ENCODE measurements at places on chromosomes 16 and 17.

DNA sequence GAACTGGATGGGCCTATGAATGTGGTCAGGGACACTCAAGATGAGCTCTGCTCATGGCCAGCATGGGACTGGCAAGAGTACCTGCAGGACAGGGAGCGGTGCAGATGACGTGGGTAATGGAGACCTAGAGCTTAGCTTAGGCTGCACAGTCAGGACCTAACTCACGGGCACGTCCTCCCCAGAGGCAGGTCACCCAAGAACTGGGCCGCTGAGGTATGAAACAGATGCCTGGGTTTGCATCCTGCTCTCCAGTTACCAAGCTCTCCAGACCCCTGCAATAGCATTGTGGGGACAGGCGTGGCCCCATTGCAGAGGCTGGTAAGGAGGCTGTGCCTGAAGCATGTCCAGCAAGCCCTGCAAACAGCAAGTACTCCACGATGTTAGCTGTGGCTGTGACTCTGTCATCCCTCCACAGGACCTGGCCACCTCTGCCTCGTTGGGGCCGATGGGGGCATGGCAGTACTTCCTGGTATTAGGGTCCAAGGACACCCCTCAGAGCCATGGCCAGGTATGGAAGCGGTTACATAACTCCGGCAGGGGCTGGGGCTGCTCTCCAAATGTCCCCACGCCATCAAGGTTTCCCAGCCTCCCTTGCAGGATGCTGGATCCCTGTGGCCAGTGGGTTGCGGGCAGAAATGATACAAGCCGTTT, 37.5 kb upstream of the RBFOX3 start:
- peak; percentile 40 for DNase-seq

GRCh38 chr17:17205368-17206123, 587 bp downstream of the PLD6 start:
- peak; percentile 51 for DNase-seq

DNA sequence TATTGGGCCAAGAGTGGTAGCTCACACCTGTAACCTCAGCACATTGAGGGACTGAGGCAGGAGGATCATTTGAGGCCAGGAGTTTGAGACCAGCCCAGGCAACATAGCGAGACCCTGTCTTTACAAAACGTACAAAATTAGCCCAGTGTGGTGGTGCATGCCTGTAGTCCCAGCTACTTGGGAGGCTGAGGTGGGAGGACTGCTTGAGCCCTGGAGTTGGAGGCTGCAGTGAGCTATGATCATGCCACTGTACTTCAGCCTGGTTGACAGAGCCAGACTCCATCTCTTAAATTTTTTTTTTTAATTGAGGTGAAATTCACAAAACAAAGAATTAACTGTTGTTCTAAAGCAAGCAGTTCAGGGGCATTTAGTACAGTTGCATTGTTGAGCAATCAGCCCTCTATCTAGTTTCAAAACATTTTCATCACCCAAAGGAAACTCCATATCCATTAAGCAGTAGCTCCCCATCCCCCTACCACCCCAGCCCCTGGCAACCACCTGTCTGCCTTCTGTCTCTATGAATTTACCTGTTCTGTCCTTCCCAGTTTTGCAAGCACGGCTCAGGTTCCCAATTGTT, 15.6 kb downstream of the SNX29 start:
- no peak for DNase-seq

DNA sequence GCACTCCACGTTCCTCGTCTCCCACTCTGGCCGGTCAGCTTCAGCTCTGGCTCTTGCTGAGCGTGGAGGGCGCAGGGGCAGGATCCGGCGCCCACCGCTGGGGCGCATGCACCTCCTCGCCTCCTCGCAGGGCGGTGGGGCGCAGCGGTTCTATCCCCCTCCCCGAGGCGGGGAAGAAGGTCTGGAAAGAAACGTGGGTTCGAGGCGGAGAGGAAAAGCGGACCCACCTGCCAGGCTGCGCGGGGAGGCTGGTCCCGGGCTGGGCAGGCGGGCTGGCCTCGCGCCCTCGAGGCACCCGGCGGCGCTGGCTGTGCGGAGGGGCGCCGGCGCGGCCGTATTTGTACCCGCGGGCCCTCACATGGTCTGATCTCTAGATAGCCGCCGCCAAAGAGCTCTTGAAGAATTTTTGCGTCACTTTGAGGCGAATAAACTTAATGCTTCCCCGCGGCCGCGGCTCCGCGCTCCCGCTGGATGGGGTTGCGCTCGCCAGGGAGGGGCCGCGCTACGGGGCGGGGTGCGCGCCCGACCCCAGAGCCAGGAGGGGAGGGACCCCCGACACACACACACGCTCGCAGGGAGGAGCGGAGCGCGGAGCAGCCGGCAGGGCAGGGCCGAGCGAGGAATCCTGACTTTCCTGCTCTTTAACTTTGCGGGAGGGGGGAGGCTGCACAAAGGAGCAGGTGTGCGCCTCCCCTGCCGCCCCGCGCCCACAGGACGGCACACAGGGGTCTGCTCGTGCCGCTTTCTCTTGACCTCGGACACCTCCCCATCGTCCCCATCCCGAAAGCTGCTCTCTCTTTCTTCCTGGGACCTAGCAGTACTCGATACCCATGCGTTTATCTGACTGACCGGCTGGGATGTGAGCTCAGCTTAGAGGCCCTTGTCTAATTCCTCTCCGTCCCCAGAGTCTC, at the start of gene SLC6A4:
SLC6A4 (minus strand) TSS at position 312 of the 911 bp plus-strand sequence. CDS start 13,739 bp downstream, outside the sequence.
- DNase-seq, result peak; percentile 71

DNA sequence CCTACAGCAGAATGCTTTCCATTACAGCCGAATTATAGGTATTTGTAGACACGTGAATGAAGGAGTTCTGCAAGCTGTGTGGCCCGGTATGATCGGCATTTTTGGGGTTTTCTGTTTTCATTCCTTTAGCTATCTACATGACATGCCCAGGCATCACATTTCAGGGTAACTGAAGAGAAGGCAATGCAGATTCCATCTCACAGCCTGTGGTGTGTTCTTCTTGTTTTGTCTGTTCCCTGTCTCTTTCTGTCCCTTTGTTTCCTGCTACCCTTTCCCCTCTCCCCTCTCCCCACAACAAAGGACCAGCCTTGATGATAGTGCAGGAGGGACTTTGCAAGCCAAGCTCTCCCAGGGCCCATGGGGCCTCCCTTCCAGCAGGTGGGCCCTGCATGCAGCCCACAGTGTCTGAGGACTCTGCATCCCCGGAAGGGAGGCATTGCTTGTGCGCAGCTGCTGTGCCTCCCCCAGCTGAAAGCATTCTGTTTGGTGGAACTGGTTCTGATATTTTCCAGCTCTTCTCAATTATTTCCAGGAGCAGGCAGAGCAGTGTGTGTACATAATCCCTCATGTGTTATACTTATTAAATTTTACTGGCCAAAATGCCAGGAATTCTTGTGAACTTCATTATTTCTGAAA, 207.4 kb downstream of the RPTOR start:
- DNase-seq, result peak; percentile 54

GRCh38 chr17:75512926-75513640, 2.3 kb downstream of the CASKIN2 start:
- DNase-seq, result no peak

GRCh38 chr16:50845296-50845695, 103.4 kb downstream of the CYLD start:
- no peak for DNase-seq

DNA sequence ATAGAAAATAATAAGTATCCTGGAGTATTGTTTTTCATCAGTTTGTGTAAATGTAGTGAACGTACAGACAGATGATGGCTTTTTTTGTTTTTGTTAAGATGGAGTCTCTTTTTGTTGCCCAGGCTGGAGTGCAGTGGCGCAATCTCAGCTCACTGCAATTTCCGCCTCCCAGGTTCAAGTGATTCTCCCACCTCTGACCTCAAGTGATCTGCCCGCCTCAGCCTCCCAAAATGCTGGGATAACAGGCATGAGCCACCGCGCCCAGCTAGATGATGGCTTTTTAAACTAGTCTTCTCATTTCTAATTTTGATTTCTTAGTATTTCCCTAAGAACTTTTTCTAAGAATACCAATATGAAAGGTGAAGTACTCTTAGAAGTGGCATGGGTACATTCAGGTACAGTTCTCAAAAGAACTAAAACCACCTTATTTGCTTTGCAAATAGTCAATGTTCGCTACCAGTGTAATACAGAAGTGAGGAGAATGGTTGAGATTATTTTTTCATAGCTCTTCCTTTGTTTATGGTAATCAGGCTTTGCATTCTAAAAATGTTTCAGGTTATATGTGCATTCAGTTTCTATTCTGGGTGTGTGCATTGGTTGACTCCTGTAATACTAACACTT, 34.2 kb downstream of the TTC19 start:
- no peak for DNase-seq

GRCh38 chr16:87431926-87432325, 39.8 kb downstream of the MAP1LC3B start:
- no peak for DNase-seq

- DNase-seq, result peak; percentile 99
Observed at GRCh38 chr17:58755577-58756245, at the start of gene PPM1E. Gene PPM1E (plus strand): TSS chr17:58755854.

DNA sequence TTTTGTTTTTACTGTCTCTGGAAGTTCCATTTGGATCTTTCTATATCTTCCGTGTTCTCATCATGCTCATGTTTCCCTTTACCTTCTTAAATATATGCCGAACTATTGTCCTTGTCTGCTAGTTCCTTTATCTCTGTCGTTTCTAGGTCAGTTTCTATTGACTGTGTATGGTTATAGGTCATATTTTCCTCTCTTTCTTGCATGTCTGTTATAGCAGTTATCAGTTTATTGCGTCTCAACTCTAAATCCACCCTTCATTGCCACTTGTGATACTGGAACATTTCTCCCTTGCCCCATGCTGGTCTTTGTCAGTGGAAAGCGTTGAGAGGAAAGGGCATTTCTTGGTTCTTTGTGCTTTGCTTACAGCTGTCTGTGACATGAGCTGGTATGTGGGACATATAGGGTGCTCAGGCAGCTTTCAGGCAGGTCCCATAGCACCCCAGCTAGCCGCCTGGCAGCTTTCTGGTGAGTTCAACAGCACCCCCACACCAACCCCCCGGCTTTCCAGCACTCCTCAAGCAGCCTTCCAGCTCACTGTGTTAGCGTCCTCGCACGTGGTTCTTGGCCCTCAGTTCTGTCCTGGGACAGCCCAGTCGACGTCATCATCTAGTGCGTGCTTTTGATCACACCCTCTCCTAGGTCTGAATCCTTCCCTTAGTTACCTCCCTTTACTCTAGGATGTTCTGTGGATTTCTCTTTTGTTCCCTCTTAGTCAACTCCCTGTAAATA, 15.4 kb upstream of the DNASE1 start:
- DNase-seq, result no peak

DNA sequence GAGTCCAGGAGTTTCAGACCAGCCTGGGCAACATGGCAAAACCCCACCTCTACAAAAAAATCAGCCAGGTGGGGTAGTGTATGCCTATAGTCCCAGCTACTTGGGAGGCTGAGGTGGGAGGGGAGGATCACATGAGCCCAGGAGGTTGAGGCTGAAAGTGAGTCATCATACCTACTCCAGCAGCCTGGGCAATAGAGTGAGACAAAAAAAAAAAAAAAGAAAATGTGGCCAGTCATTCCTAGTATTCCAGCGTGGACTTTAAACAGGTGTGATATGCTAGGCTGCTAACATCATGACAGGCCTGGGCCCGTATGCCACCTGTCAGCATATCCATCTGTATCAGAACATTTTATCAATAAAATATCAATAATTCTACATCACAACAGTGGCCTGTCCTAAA, 143.3 kb downstream of the AATF start:
- no peak for DNase-seq

GRCh38 chr17:82632451-82632850, 15.8 kb downstream of the WDR45B start:
- no peak for DNase-seq

DNA sequence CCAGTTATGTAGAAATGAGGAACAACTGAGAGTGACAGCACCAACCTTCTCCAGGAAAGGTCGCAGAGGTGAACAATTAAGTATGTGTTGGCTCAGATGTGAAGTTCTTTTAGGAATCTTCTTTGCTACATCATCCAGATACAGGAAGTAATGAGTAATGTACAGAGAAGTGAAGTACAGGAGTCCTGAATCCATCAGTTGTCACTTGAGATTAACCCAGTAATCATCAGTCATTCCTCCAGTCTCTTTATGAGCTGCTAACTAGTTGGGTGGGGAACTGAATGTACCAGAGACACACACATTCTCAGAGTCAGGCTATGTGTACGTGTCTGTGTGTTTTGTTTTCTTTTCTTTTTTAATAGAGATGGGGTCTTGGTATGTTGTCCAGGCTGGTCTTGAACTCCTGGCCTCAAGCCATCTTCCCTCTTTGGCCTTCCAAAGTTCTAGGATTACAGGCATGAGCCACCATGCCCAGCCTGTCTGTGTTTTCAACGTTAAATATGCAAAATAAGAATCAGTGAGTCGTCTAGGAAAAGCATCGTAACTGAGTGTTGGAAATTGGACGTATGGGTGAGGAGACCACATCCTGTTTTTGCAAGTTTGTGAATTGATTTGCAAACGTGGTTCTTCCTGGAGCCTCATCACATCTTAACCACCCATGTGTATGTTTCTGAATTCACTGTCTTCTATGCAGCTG, 19.9 kb downstream of the ZNF200 start:
- no peak for DNase-seq

DNA sequence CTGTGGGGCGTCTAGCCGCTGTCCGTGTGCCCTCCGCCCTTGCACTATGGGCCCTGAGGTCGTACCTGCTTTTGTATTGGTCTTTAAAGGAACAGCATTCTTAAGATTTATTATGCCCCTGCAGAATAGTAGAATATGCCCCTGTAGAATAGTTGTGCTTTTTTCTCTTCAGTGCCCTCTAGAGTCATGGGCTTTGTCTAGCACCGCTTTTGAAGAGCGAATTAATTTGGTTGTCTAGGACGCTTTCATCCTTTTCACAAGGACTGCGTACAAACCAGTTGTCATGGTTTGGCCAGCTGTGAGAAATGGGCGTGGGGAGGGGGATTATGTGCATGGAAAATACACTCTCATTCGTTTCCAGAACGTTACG, 621 bp downstream of the CEP95 start:
- peak; percentile 71 for DNase-seq

DNA sequence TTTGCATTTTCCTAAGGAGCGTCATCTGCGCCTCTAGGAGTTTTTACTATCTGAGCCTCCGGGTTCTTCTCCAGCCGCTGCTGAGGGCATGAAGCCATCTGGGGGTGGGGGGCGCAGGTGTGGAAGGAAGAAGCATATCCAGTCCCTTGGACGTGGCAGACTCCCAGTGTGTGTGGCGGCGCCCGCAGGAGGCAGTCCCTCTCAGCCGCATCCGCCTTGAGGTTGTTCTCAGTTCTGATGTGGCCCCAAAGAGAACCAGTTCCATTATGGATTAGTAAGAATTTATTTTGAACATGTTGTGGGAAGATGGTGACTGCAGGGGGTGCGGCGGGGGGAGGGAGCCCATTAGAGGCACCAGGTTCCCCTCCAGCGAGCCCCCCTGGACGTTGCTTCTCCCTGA, 100.2 kb downstream of the SEC14L1 start:
- DNase-seq, result no peak
